ENCODE measurements at places on chromosomes 5 and 9. TPM values are rescaled to one million over a fixed set of nuclear protein-coding genes. Genes with fewer than 3 reads are reported as not detected.

ADCY2 gene
- not detected for total RNA-seq

PCDHGB2 gene
- 0.13 TPM for total RNA-seq

PPP3R2 gene
- not detected for total RNA-seq

WWC1 gene
- total RNA-seq: not detected

PTGDS gene
- 1.4 TPM for total RNA-seq

TOR1A gene
- 58.4 TPM for total RNA-seq

NR2F1-AS1 gene
- total RNA-seq: not detected

ANGPTL2 gene
- not detected for total RNA-seq

GRPEL2 gene
- total RNA-seq: 29.9 TPM

PCDHA5 gene
- not detected for total RNA-seq

LCN10 gene
- total RNA-seq: 2.4 TPM

LCN12 gene
- 1.7 TPM for total RNA-seq

GNA14 gene
- not detected for total RNA-seq

LRRC19 gene
- total RNA-seq: not detected

PTGER4 gene
- 45.8 TPM for total RNA-seq

GRXCR2 gene
- total RNA-seq: not detected

LRRTM2 gene
- total RNA-seq: not detected

F2RL1 gene
- 2.2 TPM for total RNA-seq

POU5F2 gene
- 1.1 TPM for total RNA-seq

C9orf50 gene
- total RNA-seq: not detected

NMUR2 gene
- total RNA-seq: not detected

FAM153A gene
- total RNA-seq: 10.4 TPM

NPR3 gene
- total RNA-seq: not detected

IRX1 gene
- not detected for total RNA-seq

FGF10 gene
- total RNA-seq: not detected

CER1 gene
- total RNA-seq: not detected

SYK gene
- total RNA-seq: 0.13 TPM

NME5 gene
- not detected for total RNA-seq

NRG2 gene
- total RNA-seq: not detected

SPEF2 gene
- total RNA-seq: 5.1 TPM

CRHBP gene
- total RNA-seq: 0.29 TPM

CTXN3 gene
- not detected for total RNA-seq

LAMC3 gene
- not detected for total RNA-seq

HMHB1 gene
- not detected for total RNA-seq

EQTN gene
- total RNA-seq: not detected

GDF9 gene
- total RNA-seq: 0.92 TPM

NR6A1 gene
- 0.18 TPM for total RNA-seq

CKMT2 gene
- total RNA-seq: not detected

PCDHB3 gene
- total RNA-seq: not detected

CD72 gene
- total RNA-seq: 11.6 TPM

SLC45A2 gene
- total RNA-seq: 0.34 TPM
